ENCODE measurements at places on chromosomes 1 and 21.

DNA sequence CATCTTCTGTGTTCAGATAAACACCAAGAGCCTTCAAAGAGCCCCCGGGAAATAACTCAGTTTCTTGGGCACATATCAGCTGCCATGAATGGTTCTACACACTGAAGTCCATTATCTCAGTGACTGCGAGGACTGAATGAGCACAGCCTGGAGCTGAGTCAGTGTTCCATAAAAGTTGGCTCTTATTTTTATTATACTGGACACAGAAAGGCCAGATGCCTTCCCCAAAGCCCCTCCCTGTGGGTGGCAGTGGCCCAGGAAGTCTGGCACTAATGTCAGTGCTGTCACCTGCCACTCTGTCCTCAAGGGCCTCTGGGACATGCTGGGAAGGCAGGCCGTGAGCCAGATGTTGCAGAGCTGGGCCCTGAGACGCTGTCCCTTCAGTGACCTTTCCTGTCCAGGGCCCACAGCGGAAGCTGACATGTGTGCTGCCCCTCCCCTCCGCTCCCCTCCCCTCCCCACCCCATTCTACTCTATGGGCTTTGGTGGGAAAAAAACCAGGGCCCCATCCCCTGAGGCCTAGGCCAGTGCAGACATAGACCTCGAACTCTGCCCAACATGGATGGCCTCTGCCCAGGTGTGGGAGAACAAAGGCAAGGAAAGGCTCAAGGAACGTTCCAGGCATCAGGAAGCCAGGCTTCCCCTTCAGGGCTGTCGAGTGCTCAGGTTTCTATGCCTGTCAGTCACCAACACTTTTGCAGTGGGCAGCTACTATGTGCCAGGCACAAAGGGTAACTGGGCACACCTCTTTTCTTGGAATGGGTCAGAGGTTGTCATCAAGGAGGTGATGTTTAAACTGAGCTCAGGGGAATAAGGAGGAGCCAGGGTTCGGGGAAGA lies 22.4 kb upstream of the NPPB start:
- DNase-seq = no peak

DNA sequence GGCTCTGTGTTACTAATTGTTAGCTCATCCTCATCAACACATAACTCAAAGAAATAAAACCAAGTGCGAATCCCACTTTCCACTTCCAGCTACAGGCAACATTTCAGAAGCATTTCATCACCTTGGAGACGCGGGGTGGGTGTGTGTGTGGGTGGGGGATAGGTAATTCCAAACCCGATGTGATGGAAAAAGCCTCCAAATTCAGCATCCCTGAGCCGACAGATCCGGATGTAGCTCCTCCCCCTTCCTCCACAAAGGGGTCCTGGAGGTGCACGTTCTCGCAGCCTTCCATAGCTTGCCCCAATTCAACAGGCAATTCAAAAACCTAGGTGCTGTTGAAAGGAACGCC lies 486 bp downstream of the HSPA13 start:
- DNase-seq = no peak

GRCh38 chr1:162530307-162530987 lies 31.1 kb upstream of the UAP1 start:
- DNase-seq = peak; percentile 39

- no peak for DNase-seq
Observed at GRCh38 chr1:208100906-208101305, 143.3 kb downstream of the PLXNA2 start.

- no peak for DNase-seq
Observed at GRCh38 chr1:171367436-171367835, 53.5 kb downstream of the FMO4 start.

- DNase-seq = no peak
Observed at GRCh38 chr1:115067161-115067859, 22.0 kb downstream of the TSPAN2 start.

DNA sequence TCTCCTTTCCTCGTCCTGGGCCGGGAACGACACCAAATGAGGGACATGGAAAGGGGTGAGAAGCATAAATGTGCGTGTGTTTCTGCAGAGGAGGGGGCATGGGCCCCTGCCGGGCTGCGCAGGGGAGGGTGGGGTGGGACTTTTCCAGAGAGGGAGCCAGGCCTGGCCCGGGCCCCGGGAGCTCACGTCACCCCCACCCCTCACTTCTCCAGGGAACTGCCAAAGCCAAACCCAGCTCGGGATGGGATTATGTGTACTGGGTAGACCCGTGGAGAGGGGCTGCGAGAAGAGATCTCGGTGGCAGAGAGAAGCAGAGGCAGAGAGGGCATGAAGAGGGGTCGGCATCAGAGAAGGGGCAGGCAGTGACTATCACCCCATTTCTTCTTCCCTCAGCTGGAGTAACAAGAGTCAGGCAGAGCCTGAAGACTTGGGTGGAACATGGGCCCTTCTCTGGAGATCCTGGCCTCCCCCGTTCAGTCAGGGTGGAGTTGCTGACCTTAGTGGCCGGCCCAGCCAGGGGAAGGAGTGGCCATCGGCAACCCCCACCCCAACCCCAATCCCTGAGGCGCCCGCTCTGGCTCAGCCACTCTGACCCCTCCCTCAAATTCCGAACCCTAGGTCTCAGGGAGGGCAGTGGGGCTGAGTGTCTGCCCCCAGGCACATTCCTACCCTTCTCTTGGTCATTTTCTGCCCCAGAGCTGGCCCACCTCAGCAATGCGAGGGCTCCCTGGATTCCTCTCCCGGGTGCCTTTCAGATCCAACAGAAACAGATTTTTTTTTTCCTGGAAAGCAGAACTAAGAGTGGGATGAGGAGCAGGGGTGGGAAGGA lies 1.2 kb downstream of the ADAMTSL4 start:
- DNase-seq = no peak

GRCh38 chr1:10975567-10976326 lies 36.7 kb upstream of the TARDBP start:
- DNase-seq = no peak

DNA sequence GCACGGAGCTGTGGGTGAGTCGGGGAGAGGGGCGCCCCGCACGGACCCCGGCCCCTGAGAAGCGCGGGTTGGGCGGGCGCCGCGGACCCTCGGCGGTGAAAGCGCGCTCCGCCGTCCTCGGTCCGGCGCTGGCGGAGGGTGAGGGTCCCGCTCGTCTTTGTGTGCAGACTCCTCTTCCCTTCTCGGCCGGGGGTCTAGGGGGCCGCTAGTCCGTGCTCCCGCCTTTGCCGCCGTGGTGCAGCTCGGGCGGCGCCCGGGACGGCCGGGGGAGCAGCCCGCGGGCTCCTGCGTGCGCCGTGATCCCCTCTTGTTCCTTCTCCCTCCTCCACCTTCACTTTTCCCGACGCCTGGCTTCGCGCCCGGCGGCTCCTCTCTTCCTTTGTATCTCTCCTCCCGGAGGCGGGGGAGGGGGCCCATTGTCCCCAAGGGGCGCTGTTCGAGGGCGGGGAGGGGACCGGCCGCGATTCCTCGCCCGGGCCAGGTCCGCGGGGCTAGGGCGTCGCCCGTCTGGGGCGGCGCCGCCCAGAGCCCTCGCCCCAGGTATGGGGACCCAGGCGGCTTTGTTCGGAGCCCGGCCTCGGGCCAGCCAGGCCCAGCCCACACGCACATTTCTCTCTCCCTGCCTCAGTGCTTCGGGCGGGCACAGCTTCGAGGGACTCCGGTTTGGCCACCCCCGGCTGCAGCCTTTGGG lies 519 bp downstream of the FNBP1L start:
- DNase-seq = peak; percentile 41

- DNase-seq = no peak
Observed at GRCh38 chr1:13807209-13807608, 107.2 kb downstream of the PRDM2 start.

DNA sequence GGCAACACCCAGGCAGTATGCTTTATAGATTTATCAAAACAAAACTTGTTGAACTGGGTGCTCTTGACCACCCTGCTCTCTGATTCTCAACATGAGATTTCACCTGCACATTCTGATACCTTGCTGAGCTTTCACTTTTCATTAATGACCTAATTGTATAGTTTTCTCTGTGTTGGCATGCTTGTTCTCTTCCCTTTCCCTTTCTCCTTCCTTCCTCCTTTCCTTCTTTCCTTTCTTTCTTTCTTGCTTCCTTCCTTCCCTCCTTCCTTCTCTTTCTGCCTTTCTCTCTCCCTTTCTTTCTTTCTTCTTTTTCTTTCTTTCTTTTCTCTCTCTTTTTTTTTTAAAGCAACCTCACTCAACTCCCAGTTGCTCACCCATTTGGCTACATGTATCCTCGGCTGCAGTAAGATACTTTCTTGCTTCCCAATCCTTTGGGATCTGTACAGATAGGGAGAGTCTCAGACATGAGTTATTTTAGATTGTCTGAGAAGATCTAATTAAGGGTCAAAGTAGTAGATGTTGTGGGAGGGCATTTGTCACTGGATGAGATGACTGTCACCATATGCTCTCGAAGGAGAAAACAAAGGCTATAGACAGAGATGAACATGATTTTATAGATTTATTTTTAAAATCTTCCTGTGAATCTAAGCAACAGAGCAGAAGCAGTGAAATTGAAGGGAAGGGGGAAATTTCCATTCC lies 458.0 kb downstream of the USP25 start:
- DNase-seq = no peak

DNA sequence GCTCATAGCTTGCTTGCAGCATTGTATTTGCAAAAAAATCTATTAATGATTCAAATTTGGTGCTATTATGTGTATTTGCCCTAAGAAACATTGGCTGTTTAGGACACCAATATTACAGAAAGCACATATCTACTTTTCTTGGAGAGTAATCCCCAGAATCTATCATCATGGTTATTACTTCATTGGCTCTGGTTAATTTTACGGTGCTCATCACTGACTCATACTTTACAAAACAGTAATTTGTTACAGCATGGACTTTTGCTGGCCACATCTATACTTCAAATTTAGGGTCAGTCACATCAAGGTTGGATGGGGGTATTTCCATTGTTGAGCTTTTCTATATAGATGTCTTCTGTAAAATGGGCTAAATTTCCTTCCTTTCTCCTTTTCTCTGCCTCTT lies 45.7 kb downstream of the SH3GLB1 start:
- DNase-seq = no peak

GRCh38 chr1:228006786-228007048 lies at the start of gene WNT3A:
Gene WNT3A (plus strand): TSS chr1:228006998. CDS start chr1:228007129, 131 bp downstream.
- no peak for DNase-seq

GRCh38 chr1:24566236-24566867 lies 10.5 kb downstream of the NCMAP start:
- DNase-seq = no peak

DNA sequence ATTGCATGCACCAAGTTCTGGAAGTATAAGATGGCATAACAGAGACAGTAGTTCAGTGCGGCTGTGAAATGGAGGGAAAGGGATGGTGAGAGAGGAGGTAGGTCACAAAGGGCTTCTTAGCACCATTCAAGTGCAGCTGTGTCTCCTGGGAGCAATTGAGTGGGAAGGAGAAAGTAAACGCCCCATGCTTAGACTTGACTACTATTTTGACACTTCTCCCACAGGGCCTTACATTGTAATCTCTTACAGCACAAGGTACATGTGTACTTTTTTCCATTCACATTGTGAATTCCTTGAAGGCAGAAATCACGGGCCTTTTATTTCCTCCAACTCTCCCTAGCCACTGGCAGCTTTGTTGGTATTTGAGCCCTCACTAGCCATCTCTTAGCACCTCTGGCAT lies 239.6 kb upstream of the FOXD3 start:
- DNase-seq = no peak

DNA sequence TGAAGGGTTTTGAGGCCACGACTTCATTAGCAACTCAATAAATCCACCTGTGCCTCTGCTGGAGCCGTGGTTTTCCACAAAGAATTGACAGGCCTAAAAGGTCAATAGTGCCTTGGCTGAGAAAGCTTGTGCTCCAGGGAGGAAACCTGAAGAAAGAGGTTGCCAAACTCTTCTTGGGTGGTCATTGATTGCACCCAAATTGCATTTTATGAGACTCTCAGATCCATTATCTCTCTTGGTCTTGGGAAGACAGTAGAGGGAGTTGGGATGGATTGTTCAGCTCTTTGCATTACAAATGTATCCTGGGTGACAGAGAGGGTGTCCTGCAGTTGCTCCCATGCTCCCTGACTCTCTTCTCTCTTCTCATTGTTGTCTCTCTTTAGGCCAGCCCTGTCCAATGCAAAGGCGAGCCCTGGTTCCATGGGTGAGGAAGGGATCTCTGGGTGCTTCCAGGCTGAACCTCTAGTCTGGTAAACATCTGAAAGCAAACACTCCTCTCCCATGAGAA lies 46.1 kb upstream of the HTR1D start:
- no peak for DNase-seq

- no peak for DNase-seq
Observed at GRCh38 chr1:204974327-204974726, 68.7 kb upstream of the CNTN2 start.

DNA sequence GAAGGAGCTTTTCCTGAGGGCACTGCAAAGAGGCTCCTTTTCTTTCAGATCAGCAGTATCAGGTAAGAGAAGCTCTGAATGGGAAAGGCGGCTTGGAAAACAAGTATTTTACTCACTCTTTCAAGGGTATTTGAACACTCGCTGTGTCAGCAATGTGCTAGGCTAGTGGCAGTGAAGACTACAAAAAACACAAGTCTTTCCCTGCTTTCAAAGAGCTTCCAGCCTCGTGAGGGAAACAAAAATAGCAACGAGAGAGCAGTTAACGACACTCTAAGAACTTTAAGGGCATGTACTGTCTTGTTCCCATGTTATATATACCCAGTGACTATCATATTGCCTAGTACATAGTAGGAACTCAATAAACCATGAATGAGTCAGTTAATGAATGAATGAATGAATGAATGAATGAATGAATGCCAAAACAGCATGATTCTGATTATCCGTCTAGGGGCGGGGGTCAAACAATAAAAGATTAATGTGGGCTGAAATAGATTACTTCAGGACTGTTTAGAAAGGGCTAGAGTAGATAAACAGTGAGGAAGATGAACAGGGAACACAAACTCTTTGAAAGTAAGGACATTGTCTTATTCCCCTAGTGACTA lies 14.2 kb upstream of the MCOLN3 start:
- DNase-seq = no peak

DNA sequence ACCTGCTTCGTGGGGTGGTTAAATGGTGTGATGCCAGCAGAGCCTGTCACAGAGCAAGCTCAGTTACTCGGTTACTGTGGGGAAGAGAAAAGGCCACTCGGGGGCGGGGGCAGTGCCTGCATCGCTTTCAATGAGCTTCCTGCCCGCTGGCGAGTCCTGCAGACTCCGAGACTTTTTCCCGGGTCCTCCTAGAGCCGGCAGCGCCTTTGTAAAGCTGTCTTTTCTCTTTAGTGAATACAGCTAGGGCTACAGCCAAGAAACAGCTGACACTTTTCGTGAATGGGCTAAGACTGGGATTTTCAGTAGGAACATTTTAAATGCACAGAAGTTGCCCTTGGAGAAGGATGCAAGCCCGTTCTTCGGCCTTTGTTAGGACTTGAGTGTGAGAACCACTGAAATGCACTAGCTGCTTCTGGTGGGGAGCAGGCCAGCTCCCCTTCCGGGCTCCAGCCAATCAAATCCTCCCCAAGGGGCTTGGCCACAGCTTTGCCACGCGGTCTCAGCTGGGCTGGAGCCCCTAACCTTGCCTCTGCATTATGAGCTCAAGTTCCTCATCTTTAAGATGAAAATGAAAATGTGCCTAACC lies 23.4 kb upstream of the EFHD2 start:
- no peak for DNase-seq

GRCh38 chr1:228283476-228284147 lies 75.8 kb downstream of the OBSCN start:
- DNase-seq = no peak
